ENCODE measurements at places on chromosomes 12 and 14.

DNA sequence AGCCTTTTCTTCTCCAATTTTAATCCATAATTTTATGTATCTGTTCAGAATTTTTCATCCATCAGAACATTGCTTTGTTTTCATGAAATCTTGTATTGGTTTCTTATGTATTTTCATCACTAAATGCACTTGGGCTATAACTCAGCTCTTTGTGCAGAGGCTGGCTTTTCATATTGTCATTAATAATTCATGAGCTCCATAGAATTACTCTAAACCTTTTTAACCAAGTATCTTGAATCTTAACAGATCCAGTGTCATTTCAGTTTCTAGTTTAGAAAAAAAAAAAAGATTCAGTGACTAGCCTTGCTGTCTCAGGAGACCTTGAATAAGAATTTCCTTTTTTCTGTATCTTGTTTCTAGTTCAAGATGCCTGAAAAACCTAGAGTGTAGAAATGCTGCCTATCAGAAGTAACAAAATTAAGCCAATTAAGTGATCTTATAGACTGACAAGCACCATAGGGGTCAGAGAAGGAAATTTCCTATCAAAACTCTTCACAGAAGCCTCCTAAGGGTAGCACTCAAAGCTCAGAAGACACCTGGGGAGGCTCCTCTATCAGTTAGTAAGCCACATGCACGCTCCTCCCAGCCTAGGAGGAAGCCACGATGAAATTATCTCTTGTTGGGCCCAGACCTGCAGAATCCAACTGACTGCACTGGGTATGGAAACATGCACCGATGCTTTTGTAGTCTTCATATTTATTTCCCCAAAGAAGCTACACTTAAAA is 163.4 kb downstream of the KICS2 start:
- no peak for DNase-seq

DNA sequence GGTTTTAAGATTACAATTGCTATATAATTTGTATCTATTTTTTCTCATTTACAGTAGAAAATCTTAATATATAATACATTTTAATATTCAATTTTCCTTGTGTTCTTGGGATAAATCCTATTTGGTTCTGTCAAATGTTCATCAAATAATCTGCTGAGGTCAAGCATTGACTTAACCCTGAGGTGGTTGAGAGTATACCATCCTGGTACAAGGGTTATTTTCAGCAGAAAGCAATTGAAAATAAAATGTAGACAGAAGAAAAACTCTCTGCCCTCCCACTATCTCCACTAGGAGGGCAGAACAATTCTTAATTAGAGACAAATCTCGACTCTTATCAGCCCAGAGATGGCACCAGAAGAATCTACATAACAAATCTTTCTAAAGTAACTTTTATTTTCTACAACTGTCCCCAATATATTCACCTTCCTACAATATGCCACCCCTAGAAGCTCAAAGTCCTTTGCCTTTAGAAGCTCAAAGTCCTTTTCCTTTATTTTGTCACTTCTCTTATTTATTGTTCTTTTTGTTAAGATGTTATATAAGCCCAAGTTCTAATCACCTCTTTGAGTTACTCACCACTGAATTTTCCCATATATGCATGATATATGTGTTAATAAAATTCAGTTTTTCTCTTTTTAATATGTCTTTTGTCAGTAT is 57.9 kb upstream of the ERGIC2 start:
- no peak for DNase-seq

DNA sequence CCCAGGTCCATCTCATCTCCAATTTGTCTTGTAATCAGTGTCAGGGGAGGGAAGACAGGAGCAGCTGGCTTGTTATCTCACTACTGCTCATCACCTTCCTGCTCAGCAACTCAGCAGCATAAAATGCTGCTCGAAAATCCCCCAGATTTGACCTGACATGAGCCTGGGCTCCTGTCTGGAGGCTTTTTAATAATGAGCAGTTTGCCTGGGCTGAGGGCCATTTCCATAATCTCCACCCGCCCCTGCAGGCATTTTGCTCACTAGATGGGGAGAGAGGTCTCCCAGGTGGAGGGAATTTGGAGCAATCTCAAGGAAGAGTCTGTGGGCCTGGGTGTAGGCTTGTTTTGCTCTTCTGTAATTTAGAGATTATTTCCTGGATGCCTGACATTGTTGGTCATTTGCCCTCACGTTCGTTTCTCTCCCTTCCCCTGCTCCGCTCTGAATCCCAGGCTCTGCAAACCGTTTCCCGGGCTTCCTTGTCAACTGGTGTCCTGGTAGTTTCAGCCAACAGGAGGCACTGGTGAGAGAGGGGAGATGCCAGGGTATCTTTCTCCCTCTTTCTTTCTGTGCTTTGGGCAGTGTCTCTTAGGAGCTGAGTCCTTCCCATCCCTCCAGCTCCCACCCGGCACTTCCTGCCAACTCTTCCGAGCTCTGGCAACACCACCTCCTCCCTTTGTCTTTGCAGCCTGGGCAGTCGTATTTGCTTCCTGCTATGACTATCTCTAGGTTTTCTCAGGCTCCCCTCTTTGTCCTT is 299.2 kb downstream of the GLT1D1 start:
- DNase-seq: no peak

- no peak for DNase-seq
Observed at GRCh38 chr12:125079648-125080645, 14.7 kb downstream of the AACS start.

Measured in A172 (cell line).